Mesenteric fat pad (tissue), 1 donor: ENCODE measurements at places on chromosomes 2 and 18. TPM values are rescaled to one million over a fixed set of nuclear protein-coding genes. Genes with fewer than 3 reads are reported as not detected.

- DNase-seq = no peak
These were observed 20.1 kb upstream of the TNP1 start for GRCh38 chr2:216879727-216880508.

GRCh38 chr18:75216911-75217689 is 6.5 kb downstream of the TSHZ1 start:
- DNase-seq = no peak

DNA sequence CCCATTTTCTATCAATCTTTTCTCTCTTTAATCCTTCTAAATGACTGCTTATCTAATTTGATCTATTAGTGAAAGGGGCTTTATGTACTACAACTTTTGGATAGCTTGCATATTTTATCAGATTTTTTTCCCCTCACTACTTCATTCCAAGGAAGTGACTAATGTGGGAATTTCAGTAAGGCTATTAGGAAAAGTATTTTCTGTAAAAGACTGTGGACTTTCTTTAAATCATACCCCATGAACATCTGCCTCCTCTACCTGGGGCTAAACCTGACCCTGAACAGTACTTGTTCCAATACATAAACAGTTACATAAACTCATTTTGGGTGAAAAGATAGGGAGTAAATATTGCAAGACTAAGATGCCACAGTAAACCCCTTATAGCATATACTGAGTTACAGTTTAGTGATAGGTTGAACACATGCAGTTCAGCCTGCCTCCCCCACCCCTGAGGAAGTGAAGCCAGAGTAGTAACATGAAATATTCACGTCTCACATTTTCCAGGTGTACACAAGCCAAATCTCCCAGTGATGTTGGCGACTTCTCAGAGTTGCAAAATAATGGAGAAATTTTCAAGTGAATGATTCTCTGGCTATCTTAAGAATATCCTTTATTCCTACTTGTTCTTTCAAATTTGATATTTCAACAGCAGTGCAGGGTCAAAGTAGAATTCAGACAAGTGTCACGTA is 590.9 kb upstream of the ZEB2 start:
- DNase-seq = no peak

DNA sequence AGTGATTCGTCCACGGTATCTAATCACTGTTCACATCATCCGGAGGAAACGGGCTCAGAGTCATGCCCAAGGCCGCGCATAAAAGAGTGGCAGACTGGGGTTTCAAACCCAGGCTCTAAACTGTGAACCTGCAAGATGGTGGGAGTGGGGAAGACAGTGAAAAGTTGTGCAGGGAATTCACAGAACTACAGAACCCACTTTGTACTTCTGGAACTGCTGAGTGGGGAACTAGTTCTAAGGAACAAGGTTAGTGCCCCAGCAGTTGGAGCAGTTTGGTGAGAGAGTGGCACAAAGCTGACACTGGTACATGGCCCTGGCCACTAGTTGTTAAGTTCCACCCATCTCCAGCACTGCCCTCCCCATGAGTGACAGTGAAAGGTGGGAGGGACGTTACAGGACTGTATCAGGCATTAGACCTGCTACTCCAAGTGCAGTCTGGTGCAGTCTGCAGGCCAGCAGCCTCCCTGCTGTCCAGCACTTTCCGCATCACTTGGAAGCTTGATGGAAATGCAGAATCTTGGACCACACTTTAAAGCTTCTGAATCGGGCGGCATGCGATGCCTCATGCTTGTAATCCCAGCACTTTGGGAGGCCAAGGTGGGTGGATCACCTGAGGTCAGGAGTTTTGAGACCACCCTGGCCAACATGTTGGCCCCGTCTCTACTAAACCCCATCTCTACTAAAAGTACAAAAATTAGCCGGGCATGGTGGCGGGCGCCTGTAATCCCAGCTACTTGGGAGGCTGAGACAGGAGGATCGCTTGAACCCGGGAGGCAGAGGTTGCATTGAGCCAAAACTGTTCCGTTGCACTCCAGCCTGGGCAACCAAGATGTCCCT is 47.3 kb downstream of the C2orf42 start:
- no peak for DNase-seq

- DNase-seq = no peak
These were observed 32.2 kb upstream of the ST8SIA5 start for GRCh38 chr18:46789088-46789487.

The RAB17 gene
- total RNA-seq = 0.87 TPM

DNA sequence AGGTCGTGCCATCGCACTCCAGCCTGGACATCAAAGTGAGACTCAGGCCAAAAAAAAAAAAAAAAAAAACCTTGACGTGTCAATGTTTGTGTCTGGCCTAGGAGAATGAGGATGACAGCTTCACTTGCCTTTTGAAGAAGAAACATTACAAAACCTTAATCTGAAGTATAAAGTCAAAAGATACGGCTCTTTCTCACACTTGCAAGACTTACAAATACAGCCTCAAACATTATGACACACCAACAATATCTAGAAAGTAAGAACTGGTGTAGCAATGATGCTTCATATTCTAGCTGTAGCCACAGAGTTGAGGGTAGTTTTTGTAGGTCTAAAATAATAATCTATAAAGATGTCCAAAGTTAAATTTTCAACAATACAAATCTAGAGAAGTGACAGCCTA is 25.5 kb downstream of the MPPE1 start:
- DNase-seq = no peak

The FLACC1 gene
- 2.8 TPM for total RNA-seq

The GKN1 gene
- total RNA-seq = not detected

GRCh38 chr2:160364364-160364763 is 129.2 kb downstream of the RBMS1 start:
- no peak for DNase-seq

The UGT1A8 gene
- not detected for total RNA-seq
